ENCODE measurements at places on chromosomes 1 and 21.
A peak's percentile ranks its signal among the peaks of the same experiment; 100 is the strongest.

- no peak for DNase-seq
Observed at GRCh38 chr1:172149346-172149745, 271.1 kb upstream of the C1orf105 start.

- no peak for DNase-seq
Observed at GRCh38 chr1:208868554-208868953, 624.4 kb upstream of the PLXNA2 start.

GRCh38 chr1:54229281-54229891, 29.4 kb downstream of the MRPL37 start:
- DNase-seq = peak; percentile 54

DNA sequence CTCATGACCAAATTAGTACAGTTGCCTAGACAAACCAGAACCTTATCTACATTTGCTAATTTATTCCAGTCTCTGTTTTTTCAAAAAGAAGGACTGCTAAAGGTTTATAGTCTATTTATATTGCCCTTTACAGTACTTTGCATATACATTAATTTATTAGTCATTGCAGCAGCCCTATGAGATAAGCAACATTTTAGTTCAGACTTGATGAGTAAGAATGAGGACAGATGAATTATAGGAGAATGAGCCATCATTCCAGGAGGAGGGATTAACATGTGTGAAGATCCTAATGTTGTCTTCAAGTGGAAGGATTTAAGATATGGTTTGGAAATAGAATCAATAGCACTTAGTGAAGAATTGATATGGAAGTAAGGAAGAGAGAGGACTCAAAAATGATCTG, 152.4 kb downstream of the KCTD3 start:
- no peak for DNase-seq

Measured in common myeloid progenitor, CD34-positive (primary cell).